Liver (tissue), 10 donors: ENCODE measurements at places on chromosomes 3 and 15.

DNA sequence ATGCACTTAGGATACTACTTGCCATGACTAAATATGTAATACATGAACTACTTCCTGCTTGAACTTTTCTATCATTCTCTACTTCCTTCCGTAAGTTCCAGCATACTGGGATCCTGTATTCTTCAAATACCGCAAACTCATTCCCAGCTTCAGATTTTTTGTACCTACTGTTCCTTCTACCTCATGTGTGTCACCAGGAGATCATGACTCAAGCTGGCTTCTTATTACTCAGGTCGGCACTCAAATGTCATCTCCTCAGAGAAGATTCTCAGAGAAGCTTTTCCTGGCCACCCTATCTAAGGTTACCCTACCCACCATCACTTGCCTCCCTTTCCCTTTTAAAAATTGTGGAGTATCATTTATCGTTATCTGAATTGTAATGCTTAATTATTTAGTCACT lies 66.7 kb downstream of the RFX7 start:
- no peak for DNase-seq

DNA sequence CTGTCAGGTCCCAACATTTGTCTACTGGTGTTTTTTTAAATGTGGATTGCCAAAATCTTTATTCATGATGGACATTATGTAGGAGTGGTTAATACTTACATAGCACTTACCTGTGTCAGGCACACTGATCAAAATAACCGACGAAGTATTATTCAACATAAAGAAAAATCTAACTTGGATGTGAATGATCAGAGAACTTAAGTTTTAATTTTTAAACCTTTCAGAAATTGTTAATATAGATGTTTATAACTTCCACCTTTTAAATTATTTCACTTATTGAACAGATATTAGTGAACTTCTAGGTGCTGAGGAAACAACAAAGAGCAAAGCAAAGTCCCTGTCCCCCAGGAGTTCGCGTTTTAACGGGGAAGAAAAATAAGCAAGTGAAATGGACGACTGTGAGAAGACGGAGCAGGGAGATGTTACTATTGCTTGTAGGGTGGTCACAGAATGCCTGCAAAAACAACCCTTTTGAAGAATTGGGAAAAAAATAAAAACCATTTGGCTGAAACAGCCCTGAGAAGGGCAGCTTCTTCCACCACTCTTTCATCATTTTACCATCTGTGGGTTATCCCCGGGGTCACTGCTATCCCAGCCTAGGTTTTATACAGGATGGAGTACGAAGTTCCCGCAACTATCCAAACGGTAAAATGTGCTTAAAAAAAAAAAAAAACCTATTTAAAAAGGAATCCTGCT lies 915 bp upstream of the APH1B start:
- no peak for DNase-seq

GRCh38 chr3:131036986-131037385 lies 10.3 kb downstream of the NEK11 start:
- DNase-seq: no peak

- DNase-seq: no peak
Measured at GRCh38 chr3:13700362-13700761, 151.4 kb downstream of the FBLN2 start.

DNA sequence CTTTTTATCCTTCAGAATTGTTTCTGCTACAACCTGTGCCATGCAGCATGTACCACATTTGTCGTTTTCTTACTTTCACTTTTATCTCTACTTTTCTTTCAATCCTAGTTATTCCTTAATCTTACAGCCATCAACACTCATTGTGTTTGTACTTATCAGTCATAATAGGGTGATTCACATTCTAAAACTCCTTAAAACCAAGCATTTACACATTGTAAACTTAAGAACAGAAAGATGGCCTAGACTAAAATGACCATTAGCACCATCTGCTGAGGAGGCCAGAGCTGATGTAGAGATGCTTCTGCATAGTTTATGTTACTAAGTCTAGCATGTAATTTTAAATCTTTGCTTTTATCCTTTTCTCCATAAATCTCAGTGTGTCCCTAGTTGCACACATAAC lies 25.5 kb downstream of the EIF2AK4 start:
- no peak for DNase-seq

DNA sequence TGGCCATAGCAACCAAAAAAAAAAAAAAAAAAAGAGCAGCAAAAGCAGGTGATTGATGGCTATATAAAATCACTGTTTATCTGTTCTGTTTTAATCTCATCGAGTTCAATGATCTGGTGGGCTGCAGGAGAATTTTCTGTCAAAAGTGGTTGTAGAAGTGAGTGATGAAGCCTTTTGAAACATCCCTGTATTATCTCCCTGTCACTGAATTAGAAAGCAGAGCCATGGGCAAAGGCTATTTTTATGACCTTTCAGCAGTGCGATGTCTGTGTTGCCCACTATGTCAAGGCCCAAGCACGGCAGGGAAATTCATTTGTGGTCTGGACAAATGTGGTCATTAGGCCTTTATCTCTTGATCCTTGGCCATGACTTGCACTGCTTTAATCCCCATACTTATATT lies 59.9 kb downstream of the OTOL1 start:
- no peak for DNase-seq

GRCh38 chr15:80052597-80053304 lies 6.7 kb upstream of the ZFAND6 start:
- DNase-seq: no peak

DNA sequence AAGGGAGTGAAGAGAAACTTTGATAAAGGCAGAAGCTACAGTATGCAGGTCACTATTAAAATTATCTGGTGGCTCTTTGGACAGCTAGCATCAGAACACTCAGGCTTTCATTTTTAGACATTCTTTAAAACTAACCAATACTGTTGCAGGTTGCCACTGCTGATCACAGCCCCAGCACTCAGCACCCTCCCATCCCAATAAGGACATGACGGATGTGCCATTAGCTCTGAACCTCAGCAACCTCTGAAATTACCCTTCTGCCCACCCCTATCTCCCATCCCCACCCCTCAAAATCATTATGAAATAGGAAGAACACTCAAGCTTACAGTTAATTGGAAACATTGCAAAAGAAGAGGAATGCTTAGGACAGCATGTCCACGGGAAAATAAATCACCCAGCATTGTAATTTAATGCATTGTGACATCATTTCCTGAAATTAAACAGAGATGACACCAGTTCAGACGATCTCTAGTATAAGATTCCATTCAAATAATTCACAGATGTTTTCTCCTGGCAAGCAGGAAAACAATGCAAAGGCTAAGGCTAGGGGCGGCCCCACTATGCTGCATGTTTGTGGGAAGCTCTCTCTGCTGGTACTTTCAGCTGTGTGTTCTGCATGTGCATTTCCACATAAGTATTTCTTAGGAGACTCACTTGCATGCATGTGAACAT lies 71.6 kb downstream of the MEIS2 start:
- DNase-seq: no peak

DNA sequence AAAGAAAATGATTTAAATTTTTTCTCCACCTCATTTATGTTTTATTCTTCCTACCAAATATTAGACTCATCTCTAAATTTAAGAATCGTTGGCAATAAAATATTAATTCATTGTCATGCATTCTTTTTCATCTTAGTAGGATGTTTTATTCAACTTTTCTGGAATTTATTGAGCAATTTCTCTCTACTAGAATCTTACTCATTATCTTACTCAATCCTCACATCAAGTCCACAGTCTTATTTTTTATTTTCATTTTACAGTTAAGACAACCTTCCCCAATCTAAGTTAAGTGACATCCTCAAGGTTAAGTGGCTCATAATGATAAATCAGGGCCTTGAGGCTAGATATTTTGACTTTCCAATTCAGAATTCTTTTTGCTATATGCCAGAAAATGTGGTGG lies 15.9 kb upstream of the ALDH1A2 start:
- no peak for DNase-seq

GRCh38 chr3:55804170-55805095 lies 317.3 kb upstream of the WNT5A start:
- DNase-seq: no peak

GRCh38 chr3:150079029-150079739 lies 108.5 kb upstream of the PFN2 start:
- DNase-seq: no peak

GRCh38 chr15:91787198-91787597 lies 66.3 kb upstream of the SLCO3A1 start:
- no peak for DNase-seq
